ENCODE measurements at places on chromosomes 6 and 20.

DNA sequence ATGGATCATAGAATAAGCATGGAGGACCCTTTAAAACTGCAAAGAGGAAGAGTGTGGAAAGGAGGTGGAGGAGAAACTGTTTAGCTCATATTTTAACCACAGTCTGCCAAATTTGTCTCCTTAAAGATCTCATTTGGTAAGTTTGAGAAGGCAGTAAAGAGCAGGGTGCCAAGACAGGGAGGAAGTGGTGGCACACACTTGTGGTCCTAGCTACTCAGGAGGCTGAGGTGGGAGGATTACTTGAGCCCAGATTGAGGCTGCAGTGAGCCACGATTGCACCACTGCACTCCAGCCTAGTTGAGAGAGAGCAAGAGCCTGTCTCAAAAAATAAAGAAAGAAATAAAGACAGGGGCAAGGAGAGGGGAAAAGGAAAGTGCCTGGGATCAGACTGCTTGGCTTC lies 16.8 kb upstream of the DCBLD1 start:
- no peak for DNase-seq

DNA sequence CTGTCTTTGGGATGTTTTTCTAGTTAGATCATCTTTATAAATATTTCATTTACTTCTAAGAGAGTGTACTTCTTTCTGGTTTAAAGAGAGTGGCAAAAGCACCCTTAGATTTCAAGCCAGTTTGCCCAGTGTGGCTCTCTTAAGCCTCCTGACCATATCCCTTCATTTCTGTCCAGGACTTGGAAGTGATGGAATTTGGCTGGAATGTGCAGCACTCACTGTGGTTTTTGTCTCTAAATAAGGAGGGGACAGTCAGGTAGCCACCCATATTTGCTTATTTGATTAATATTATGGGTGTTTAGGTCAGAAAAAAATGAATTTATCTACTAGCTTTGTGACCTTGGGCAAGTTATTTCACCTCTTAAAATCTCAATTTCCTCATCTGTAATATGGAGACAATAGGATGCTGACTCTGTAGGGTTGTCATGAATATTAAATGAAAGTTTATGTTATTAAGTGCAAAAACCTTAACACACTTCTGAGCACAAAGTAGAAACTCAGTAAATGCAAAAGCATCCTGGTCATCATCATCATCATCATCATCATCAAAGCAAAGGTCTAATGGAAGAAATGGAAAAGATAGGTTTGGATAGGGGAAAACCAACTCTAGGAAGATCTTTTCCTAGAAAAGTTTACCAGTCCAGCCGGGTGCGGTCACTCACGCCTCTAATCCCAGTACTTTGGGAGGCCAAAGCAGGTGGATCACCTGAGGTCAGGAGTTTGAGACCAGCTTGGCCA lies 3.1 kb downstream of the CRYBG1 start:
- no peak for DNase-seq

DNA sequence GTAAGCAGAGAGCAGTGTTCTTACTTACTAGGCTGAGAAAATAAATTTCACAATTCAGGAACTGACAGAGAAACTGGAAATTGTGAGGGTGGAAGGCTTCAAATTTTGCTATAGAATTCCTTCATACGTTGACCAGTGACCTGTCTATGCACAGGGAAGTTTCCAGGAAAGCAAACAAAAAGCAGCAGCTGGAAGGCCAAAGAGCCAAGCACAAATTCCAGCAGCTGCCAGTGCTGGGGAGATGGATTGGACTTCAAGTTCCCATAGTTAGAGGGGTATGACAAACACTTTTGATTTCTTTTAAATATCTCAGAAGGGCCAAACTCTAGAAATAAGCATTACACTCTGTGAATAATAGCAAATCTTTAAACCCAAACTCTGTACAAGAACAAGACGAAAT lies 299.1 kb upstream of the KCNQ5 start:
- DNase-seq, result no peak

GRCh38 chr20:8018958-8019245 lies 659 bp downstream of the TMX4 start:
- DNase-seq, result peak; percentile 58

DNA sequence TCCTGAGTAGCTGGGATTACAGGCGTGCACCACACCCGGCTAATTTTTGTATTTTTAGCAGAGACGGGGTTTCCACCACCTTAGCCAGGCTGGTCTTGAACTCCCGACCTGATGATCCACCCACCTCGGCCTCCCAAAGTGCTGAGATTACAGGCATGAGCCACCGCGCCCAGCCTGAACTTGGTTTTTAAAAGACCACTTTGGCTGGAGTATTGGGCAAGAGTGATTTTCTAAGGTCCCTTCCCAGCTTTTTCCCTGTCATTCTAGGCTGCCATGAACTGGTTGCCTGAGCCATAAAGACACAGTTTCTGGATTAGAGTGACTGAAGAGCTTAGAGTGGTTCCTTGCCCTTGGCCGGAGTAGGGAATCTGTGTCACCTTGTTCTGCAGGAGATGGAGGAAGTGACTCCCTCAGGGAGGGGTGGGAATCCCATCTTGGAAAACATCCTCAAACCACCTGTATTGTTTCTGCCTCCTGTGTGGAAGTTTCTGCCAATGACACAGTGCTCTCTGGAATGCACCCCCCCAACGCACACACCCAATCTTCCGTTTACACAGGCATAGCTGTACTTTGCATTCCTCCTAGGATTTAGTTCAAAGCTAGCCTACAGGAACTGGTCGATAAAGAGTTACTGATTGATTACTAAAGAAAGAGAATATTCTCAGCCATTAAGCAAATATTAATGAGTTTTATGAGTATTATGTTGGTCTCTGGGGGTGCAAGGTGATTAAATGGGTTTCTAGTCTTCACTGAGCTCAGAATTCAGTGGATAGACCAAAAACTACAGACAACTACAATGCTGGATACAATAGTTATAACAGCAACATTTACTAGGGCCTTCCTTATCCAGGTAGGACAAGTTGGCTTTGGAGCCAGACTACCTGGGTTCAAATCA lies 18.2 kb downstream of the BCL2L1 start:
- DNase-seq, result no peak

DNA sequence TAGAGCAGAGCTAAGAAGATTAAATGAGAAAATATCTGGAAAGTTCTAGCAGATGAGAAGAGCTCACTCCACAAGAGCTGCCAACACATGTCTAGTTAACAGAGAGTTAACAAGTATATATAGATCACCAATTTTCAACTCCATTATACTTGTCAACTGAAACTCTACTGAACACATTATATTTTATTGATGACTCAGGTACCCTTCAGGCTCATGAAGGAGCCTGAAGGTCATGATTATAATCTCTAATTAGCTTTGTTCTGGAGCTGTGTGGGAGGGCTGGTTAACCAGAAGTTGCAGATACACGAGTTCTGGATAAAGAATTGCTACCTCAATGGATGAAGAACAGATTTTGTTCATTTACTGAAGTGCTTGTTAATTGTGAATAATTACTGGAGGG lies 42.1 kb upstream of the PTPRT start:
- no peak for DNase-seq

GRCh38 chr20:5567644-5568043 lies 182.6 kb upstream of the SHLD1 start:
- no peak for DNase-seq

DNA sequence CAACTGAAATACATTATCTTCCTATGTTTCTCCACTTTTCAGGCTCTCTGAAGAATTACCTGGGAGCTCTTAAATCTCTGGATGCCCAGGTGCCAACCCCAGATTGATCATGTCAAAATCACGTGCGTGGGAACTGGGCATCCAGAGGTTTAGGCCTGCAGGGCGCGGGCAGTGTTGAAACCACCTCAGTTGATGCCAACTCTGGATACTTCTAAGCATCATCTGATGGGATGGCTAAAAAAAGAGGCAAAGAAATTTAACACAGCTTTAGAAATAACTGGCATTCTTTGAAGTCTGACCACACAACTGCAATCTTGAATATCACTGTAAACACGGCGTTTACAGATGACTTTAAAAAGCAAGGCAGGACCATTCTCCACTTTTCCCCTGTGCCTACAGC lies 41.9 kb downstream of the PTGIS start:
- no peak for DNase-seq

DNA sequence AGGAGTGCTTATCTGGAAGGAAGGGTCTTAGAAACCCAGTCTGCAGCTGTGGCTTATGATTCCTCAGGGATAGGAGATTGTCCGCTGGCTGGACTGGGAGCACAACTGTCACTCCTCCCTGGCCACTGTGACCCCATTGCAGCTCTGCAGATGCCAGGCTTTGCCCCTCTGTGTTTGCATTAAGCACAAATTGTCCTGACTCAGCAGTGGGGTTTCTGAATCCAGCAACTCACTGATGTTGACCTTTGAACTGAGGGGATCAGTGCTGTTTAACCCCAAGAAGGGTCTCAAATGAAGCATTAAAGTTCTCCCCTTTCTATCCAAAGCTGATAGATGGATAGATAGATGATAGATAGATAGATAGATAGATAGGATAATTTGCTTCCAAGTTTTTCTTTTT lies 29.5 kb downstream of the DACT2 start:
- DNase-seq, result no peak

GRCh38 chr6:6980999-6981597 lies 126.7 kb upstream of the RREB1 start:
- no peak for DNase-seq

GRCh38 chr20:55918471-55918870 lies 86.8 kb downstream of the CBLN4 start:
- DNase-seq, result no peak

DNA sequence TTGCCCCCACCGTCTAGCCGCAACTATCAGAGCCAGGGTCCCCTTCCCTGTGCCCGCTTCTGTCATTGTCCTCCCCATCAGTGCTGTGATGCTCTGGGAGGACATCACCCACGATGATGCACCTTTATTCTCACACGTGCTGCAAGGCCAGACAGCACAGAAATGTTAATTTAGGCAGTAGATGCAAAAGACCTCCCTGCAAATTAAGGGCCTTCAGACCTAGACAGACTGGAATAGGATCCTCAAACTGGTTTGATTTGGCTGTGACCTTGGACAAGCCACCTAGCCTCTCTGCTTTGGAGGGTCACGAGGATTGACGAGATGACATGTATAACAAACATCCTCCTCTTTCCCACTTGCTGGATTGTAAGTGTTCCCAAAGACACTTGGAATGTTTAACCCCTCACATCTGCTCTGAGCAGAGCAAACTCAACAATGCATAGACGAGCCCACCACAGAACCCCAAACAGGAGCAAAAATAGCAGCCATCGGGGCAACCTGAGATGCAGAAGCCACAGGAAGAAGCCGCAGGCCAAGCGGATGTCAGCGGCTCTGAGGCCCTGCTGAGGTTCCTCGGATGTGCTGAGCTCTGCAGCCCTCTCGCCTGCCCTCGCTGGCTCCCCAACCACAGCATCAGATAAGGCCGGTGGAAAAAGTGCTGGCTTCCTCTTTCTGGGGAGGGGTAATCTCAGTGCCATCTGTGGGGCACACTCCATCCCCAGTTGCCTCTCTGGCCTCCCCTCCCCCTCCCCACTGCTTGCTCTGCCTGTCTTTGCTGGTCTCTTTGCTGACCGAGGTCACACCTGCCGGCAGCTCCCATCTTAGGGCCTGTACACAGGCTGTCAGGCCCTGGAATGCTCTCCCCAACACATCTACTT lies 35.3 kb downstream of the TOX2 start:
- peak; percentile 29 for DNase-seq

DNA sequence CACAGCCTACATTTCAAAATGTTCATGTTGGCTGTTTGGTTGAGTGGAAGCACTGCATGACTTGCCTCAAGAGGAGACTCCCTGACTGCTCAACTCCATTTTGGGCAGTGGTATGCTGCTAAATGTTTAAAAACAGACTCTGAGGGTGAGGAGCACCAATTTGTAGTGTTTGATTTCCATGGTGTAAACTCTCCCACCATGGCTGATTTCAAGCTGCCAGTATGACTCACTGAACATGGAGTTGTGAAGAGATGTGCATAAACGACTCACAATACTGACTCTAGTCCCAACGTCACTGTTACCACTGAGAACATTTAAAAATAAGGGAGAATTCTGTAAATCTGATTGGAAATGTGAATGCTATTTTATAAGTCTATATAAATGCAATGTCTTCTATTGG lies 70.4 kb downstream of the BACH2 start:
- DNase-seq, result no peak

DNA sequence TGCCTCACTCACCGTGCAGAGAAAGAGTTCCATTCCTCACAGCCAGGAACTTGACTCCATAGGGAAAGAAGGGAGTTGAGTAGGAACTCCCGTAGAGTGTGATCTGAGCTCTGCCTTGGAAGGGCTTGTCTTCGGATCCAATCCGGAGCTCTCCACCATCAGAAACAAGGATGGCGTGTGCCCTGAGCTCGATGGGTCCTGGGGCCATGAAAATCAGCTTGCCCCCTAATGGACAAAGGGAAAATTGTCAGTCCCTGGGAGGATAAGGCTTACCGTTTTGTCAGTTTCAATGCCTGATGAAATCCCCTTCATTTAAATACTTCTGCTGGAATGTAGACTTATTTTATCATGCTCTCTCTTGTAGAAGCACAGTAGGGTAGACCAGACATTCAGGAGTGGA lies 153.3 kb downstream of the PKHD1 start:
- no peak for DNase-seq

GRCh38 chr6:130537447-130537846 lies 171.6 kb downstream of the TMEM200A start:
- no peak for DNase-seq

- DNase-seq, result no peak
Observed at GRCh38 chr6:72559555-72559954, 62.3 kb upstream of the KCNQ5 start.

GRCh38 chr20:35144694-35145093 lies 2.4 kb downstream of the EDEM2 start:
- no peak for DNase-seq

DNA sequence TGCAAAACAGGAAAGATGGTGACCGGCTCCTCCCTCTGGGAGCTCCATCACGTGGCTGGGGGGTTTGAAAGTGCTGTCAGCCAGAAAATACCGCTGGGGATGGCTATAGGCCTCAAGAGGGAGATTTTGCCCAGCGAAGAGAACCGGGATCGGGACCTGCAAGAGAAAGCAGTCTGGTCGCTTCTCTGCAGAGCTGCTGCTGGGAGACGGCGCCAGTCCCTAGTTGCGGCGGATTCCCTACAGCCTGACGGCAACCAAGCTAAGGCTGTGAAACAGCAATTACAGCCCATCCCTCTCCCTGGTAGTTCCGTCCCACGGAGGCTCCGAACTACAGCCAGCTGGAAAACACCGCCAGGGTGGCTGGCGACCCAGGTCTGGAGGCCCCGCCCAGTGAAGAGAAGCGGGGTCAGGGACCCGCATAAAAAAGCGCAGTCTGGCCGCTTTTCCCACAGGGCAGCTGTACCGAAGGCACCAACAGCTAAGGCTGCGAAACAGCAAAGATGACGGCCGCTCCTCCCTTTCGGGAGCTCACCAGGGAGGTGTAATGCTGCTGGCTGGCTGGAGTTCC lies 238.1 kb upstream of the IRAK1BP1 start:
- DNase-seq, result no peak

DNA sequence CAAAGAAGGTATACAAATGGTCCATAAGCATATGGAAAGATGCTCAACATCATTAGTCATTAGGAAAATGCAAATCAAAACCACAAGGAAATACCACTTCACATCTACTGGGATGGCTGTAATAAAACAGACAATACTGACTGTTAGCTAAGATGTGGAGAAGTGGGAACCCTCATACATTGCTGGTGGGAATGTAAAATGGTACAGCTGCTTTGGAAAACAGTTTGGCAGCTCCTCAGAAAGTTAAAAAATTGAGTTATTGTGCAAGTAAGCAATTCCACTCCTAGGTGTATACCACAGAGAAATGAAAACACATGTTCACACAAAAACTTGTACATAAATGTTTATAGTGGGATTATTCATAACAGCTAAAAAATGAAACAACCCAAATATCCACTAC lies 173.0 kb upstream of the JAG1 start:
- DNase-seq, result no peak

Data from stimulated activated CD4-positive, alpha-beta T cell treated with anti-CD3 and anti-CD28 coated beads, TNF-alpha, amount 100 ng/mL, for 24 hours (primary cell).